ENCODE measurements at places on chromosomes 3 and 15. TPM values are rescaled to one million over a fixed set of nuclear protein-coding genes. Genes with fewer than 3 reads are reported as not detected.

GRCh38 chr3:112514527-112515128 lies 15.4 kb upstream of the BTLA start:
- DNase-seq: peak; percentile 17

DNA sequence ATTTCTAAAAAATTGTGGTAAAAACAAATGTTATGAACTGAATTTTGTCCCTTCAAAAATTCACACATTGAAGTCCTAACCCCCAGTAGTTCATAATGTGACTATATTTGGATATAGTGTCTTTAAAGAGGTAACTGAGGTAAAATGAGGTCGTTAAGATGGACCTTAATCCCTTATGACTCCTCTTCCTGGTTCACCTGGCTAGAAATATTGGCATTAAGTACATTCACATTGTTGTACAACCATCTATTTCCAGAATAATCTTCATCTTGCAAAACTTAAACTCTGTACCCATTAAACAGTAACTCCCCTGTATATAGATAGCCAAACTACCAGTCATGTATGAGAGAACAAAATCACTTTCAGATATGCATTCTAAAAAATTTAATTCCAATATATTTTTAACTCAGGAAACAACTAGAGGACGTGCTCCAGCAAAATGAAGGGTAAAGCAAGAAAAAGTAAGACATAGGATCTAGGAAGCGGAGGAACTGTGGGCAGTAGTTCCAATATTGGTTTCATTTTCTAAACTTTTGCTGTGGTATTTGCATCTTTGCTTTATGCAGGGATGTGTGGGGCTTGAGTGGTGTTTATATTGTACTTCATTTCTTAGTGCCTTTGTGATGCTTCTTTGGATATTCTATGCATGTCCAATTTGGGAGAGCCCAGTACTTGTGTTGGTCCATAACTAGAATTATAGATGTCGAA lies 36.7 kb upstream of the IL20RB start:
- no peak for DNase-seq

DNA sequence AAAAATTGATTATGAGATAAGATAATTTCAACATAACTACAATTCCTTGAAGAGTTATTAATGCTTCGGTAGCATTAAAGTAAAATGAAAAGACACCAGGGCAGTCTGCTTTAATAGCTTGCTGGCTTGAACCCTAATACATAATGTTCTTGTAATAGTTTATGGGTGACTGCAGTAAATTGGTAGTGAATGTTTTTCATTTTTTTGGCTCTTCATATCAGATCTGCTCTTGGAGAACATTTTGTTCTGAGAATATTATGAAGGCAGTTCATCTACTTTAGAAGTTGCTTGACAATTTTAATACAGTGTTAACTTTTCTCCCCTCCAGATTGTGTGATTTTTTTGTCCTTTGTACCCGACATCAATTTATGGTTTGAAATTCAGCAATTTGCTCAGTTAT lies 128.4 kb downstream of the ZBTB20 start:
- no peak for DNase-seq

GRCh38 chr3:52090131-52090932 lies 34.0 kb upstream of the DUSP7 start:
- DNase-seq: peak; percentile 83

GRCh38 chr3:177835008-177835407 lies 637.7 kb upstream of the TBL1XR1 start:
- DNase-seq: peak; percentile 93

GRCh38 chr3:5087209-5087608 lies 34.9 kb upstream of the ARL8B start:
- DNase-seq: no peak

GRCh38 chr3:11305509-11305908 lies 33.3 kb downstream of the ATG7 start:
- DNase-seq: no peak

DNA sequence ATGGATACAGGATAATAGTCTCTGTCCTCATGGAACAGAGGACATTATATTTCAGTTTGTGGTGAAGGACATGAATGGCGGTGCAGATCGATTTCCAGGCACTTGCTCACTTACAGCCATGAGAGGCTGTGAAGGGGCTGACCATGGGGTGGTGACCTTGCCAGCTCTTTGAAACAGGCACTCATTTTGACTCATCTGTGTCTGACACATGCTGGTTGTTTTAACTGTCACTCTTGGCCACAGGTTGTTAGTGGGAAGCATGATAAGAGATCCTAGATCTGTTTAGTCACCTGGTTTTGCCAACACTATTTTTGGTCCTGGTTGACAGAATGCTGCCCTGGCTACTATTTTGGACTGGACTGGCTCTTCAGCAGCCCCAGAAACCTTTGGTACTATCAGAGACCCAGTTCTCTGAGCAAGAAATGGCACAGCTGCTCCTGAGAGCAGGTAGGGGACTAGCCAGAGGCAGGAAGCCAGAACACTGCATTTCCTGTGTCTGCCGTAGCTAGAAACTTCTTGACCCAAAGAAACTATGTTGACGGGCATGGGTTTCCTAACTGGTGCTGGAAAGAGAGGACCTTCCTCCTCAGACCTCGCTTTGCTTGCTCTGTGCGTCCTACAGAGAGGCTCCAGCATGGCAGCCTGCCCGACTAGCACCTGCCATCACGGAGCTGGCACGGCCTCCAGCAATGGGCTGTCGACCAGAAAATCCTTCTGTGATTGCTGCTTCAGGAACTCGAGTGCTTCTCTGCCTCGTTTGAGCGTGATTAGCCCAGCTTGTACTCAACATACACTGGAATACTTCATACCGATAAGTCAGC lies 6.3 kb downstream of the PXYLP1 start:
- peak; percentile 62 for DNase-seq

GRCh38 chr15:61749169-61749568 lies 311.1 kb downstream of the VPS13C start:
- DNase-seq: no peak

GRCh38 chr3:152113992-152114651 lies 154.6 kb upstream of the MBNL1 start:
- peak; percentile 40 for DNase-seq

P2RY14 gene
- total RNA-seq: not detected

MOBP gene
- not detected for total RNA-seq

C3orf80 gene
- total RNA-seq: 0.26 TPM

SLC12A1 gene
- not detected for total RNA-seq

MIX23 gene
- total RNA-seq: 57.8 TPM

All from fibroblast of lung (primary cell).